ENCODE measurements at places on chromosomes 11 and 22.
A peak's percentile ranks its signal among the peaks of the same experiment; 100 is the strongest.

GRCh38 chr22:39459681-39460080, 2.9 kb downstream of the MGAT3 start:
- DNase-seq: no peak

- no peak for DNase-seq
These were observed 170.3 kb downstream of the KIRREL3 start for GRCh38 chr11:126830216-126830806.

GRCh38 chr22:28728002-28728401, 13.6 kb downstream of the CHEK2 start:
- no peak for DNase-seq

DNA sequence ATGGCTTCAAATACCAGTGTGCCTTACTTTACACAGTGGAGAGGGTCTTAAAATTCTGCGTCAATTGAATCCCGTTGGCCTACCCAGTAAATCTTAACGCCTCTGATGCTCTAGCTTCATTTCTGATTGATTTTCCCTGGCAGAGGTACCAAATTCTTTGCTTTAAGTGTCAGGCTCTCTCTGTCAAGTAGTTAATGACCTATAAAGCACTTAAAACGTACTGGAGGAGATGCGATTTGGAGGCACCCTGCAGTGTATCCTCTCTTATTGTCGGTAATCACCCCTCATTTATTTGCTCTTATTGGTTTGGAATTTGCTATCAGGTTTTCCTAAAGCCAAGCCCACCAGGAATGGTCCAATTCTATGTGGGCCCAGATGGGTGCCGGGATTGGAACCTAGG, 59.2 kb downstream of the NFAM1 start:
- DNase-seq: no peak

DNA sequence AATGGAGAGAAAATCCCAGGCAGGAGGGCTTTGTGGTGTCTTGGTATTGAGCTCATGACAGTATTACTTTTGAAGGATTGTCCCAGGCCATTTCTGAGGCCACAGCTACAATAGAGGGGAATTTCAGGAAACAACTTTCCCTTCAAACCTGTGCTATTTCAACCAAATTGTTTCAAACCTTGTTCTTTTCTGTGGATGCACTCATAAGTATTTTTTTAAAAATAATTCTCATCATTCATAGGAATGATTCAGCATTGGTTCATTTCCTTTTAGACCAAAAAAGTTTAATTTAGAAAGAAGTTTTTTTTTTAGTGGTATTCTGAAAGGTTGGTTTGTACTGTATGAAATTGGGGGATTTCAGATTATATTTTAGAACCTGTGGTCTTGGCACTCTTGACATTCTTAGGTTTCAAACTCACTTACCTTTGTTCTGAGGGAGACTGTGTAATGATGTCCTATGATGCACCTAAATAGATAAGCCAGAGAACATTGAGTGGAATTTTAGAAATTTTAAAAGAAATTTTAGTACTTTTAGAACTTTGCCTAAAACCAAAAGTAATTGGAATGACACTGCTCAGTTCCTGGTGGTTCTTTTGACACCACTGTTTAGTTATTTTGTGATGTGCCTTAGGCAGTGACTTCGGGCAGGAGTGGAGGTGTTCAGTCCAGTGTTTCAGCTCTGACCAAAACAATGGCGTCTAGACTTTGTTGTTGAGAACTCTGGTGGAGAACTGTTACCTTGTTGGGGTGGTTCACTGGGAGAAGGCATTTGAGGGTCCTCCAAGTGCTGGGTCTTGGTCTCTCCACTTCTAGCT, 12.2 kb downstream of the TEAD1 start:
- peak; percentile 71 for DNase-seq

- peak; percentile 95 for DNase-seq
These were observed 85.2 kb downstream of the CCDC81 start for GRCh38 chr11:86459682-86460460.
